Bone marrow (tissue), 2 donors: ENCODE measurements at places on chromosomes 2 and 18.

DNA sequence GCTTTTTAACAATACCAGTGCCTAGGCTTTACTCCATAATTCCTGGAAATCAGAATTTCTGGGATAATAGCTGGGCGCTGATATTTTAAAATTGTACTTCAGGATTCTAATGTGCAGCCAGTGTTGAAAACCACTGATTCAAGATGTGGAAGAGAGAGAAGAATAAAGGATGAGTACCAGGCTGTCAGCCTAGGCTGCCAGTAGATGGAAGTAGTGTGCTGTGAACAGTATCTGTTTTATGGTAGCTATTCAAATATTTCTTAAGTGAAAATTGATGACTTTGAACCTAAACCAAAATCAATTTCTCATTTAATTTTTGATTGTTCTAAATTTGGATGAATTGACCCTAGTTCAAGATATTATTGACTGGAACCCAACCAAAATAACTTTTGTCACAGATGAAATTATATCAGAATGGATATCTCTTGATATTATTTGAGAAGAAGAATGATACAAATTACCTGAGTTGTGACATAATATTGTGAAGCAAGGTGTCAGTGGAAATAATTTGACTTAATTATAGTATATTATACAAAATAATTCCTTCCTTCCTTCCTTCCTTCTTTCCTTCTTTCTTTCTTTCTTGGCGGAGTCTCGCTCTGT lies 88.0 kb downstream of the COMMD1 start:
- no peak for DNase-seq

GRCh38 chr2:190139371-190139770 lies 76.8 kb upstream of the MSTN start:
- DNase-seq: no peak

GRCh38 chr2:44804406-44805265 lies 136.9 kb upstream of the SIX3 start:
- no peak for DNase-seq

DNA sequence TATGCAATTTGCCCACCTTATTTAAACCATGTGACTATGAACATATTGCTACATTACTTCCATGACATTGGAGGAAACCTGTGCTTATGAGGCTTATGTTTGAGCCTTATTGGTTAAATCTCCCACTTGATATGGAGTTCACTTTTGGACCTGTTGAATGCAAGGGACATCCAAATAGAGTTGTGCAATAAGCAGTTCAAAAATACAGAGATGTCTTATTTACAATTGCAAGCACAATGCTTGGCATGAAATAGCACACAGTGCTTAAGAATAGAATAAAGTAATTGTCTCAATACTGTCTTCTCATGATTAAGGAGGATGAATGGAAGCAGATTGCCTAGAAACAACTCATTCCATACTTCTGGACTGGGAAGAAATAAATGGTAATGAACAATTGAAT lies 793.5 kb downstream of the METTL4 start:
- DNase-seq: no peak

- DNase-seq: no peak
Measured at GRCh38 chr18:55501579-55501978, 86.4 kb downstream of the TCF4 start.

GRCh38 chr2:14422426-14422825 lies 210.1 kb upstream of the LRATD1 start:
- DNase-seq: no peak

DNA sequence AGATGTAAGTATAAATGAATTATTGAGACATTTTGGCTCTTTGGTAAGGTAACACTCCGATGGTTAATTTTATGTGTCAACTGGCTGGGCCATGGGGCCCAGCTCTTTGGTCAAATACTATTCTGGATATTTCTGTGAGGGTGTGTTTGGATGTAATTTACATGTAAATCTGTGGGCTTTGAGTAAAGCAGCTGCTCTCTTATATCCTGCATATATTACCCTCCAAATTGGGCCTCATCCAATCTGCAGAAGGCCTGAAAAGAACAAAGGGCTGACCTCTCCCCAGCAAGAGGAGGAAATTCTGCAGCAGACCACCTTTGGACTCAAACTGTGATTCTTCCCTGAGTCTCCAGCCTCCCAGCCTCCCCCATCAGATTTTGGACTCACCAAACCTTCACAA lies 464.1 kb downstream of the PLCL1 start:
- no peak for DNase-seq

DNA sequence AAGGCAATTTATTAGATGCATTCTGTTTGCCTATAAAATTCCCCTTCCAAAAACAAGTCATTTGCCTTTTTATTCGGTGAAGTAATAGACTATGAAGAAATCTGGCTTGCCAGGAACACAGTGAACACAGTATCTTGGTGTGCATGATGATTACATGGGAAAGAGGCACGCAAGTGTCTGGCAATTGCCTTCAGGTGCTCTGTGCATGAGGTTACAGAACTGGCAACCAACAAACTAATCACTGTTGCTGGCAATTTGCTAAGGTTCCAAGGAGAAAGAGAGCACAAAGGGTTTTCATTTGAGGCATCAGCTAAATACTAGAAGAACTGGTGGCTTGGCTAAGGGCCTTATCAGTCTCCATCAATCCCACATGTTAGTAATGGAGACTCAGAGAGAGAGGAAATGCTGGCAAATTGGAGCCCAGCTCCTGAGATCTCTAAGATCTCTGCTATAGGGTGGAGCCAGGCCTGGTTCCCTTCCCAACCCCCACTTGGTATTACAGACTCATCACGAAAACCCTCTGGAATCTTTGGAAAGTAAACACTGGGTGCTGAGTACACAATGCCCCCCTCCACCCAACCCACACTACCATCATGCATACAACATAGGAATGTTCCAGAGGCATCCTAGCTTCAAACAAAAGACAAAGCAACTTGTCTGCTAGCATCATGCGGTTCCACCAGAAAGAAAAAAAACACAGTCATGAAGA lies 10.4 kb downstream of the RNF152 start:
- no peak for DNase-seq

- no peak for DNase-seq
Measured at GRCh38 chr2:176976736-176977685, 235.6 kb upstream of the HNRNPA3 start.

DNA sequence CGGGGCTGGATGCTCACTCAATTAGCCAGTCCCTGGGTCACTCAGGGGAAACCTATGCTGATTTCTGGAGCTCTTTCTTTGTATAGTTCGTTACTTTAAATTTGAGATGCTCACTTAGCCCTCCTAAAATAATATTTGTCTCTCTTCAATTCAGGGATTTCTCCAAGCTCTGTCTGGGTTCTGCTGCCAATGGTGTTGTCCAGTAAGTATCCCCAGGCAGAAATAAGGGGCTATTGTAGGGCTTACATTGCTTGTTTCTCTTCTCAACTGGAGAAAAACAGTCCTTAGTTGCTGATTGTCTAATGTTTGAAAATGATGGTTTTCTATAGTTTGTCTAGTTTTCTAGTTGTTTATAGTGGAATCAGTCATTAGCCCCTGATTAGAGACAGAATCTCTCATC lies 5.0 kb downstream of the RAB6C start:
- no peak for DNase-seq

DNA sequence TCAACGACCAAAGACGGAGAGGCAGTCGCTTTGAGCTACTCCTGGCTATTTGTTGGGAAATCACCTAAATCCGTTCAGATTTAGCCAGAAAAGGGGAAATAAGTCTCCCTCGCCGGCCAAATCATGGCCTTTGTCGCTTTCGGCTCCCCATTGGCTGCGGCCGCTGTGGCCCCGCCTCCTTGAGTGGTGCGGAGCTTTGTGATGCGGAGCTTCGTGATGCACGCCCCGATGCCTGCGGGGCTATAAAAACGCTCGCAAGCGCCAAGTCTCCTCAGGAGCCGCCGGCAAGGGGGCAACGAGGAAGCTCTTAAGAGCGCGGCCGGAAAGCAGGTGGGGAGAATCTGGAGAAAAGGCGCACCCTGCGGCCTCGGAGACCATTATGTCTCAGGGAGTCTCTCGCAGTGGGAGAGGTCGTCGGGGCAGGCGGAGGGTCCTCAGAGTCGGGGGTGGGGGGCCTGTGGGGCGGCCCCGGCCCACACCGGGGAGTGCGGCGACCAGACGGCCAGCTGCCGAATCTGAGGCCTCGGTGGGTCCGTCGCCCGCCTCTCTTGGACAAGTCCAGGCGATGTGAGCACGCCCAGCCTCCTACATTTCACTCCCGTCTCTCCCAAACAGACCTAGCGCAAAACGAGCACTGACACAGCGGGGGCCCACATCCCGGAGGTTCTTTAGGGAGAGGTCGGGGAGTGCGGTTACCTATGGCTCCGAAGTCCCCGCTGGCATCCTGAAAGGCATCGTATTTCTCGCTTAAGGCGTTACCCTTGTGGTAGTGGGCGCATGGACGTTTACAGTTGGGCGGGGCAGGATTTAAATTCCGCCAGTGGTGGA lies at the start of gene CABYR:
Gene CABYR (plus strand): TSS at position 274 of the 828 bp plus-strand sequence. CDS start 4,053 bp downstream, outside the sequence.
- DNase-seq: peak; percentile 26

DNA sequence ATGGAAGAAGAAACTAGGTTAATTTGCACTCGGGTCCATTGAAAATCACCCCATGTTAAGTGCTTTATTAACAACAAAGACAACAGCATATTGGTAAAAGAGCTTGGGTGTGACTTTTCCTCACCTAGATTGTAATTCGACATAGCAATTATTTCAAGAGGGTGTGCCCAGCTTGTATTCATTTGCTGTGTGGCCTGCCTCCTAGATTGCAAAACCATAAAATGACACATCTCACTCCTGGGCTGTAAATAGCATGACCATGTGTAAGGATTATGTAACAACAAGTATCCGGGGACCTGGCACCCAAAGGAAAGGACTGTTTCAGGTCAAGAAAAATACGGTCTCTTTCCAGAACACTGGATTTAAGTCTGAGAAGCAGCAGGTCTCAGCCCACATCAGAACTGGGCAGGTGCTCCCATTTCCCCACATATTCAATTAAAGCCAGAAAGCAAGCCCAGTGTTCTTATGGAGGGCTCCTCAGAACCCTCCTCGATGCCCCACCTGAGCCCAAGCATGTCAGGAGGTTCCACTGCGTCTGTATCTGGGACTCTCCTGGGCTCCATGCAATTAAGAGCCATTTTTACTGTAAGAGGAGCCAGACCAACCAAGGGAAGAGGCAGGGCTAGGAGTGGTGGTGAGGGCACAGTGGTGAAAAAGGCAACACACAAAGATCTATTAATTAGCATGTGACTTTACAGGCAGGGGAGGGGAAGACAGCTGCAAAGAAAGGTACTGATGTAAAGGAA lies 39.2 kb downstream of the MREG start:
- no peak for DNase-seq

GRCh38 chr2:129816813-129817574 lies 162.5 kb upstream of the RAB6C start:
- DNase-seq: no peak

DNA sequence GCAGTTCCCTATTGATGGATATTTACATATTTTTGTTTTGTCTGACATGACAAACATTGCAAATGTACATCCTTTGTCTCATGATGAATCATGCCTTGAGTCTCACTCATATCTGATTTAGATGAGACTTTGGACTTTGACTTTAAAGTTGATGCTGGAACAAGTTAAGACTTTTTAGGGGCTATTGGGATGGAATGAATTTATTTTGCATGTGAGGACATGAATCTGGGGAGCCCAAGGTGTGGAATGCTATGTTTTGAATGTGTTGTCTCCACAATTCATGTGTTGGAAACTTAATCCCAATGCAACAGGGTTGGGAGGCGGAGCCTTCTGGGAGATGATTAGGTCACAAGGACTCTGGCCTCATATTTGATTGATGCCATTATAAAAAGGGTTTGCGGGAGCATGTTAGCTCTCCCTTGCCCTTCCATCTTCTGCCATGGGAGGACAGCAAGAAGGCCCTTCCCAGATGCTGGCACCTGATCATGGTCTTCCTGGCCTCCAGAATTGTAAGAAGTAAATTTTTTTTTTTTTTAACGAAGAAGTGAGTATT lies 29.1 kb upstream of the INO80D start:
- no peak for DNase-seq

DNA sequence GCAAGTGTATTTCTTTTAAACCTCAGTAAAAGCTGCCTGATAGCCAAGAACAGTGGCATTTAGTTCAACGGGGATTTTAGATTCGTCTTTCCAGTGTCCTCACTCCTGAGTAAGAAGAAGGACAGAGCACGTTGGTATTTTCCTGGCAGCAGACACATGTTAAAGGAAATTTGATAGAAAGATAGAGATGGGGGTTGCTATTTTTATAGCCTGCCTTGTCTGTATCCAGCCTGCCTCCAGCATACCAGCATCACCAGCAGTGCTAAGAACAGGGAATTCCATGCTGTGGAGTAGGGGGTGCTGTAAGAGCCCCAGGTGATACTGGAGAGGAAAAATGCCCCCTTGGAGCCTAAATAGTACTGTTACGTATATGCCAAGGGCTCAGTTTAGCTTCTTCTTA lies 1.1 kb upstream of the SMYD1 start:
- no peak for DNase-seq
